ENCODE measurements at places on chromosomes 3 and 15.
A peak's percentile ranks its signal among the peaks of the same experiment; 100 is the strongest.

DNA sequence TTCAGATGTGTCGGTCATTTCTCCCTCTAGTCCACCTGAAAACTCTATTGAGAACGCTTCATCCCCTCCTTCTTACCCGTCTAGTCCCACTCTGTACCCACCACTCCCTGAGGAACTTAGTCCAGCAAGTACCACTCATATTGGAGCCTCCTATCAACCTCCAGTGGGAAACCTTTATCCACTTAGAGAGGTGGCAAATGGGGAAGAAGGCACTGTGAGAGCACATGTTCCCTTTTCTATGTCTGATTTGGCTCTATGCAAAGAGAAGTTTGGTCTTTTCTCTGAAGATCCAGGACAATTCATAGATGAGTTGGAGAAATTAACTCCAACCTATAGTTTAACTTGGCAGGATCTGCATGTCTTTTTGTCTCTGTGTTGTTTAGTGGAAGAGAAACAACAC is 17.0 kb upstream of the RPN1 start:
- DNase-seq, result no peak

- no peak for DNase-seq
Observed at GRCh38 chr3:55686426-55687254, 199.5 kb upstream of the WNT5A start.

DNA sequence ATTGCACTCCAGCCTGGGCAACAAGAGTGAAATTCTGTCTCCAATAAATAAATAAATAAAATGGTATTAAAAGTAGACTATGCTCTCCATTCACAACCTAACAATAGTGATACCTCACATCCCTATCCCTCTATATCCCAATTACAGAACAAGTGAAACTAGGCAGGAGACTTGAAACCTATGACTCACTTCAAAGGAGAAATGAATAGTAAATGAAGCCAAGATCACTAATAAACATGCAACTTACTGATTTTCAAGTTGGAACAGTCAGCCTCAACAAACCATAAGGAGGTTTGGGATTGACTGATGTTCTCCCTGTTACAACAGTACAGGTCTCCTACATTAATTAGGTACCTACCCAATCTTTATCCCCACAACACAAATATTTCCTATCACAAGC is 103.4 kb downstream of the GSK3B start:
- no peak for DNase-seq

GRCh38 chr15:31953478-31953877 is 76.8 kb upstream of the CHRNA7 start:
- no peak for DNase-seq

GRCh38 chr3:190983875-190984274 is 121.4 kb upstream of the GMNC start:
- no peak for DNase-seq

GRCh38 chr3:153210146-153210545 is 48.1 kb downstream of the RAP2B start:
- DNase-seq, result no peak

GRCh38 chr3:187808527-187808895 is 63.2 kb upstream of the BCL6 start:
- no peak for DNase-seq

DNA sequence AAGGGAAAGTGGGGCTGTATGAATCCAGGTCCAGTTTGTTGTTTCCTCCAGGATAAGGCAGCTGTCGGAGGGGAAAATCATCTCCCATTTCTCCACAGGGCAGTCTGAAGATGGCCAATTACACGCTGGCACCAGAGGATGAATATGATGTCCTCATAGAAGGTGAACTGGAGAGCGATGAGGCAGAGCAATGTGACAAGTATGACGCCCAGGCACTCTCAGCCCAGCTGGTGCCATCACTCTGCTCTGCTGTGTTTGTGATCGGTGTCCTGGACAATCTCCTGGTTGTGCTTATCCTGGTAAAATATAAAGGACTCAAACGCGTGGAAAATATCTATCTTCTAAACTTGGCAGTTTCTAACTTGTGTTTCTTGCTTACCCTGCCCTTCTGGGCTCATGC is 911 bp downstream of the CCRL2 start:
- no peak for DNase-seq

- DNase-seq, result no peak
Observed at GRCh38 chr15:42608752-42609488, 33.5 kb downstream of the STARD9 start.

- DNase-seq, result no peak
Observed at GRCh38 chr3:53486961-53487654, 7.3 kb upstream of the CACNA1D start.

- DNase-seq, result peak; percentile 44
Observed at GRCh38 chr3:169813757-169814517, 1.2 kb upstream of the LRRC34 start.

- DNase-seq, result no peak
Observed at GRCh38 chr3:112002096-112002971, 3.6 kb downstream of the TAGLN3 start.

DNA sequence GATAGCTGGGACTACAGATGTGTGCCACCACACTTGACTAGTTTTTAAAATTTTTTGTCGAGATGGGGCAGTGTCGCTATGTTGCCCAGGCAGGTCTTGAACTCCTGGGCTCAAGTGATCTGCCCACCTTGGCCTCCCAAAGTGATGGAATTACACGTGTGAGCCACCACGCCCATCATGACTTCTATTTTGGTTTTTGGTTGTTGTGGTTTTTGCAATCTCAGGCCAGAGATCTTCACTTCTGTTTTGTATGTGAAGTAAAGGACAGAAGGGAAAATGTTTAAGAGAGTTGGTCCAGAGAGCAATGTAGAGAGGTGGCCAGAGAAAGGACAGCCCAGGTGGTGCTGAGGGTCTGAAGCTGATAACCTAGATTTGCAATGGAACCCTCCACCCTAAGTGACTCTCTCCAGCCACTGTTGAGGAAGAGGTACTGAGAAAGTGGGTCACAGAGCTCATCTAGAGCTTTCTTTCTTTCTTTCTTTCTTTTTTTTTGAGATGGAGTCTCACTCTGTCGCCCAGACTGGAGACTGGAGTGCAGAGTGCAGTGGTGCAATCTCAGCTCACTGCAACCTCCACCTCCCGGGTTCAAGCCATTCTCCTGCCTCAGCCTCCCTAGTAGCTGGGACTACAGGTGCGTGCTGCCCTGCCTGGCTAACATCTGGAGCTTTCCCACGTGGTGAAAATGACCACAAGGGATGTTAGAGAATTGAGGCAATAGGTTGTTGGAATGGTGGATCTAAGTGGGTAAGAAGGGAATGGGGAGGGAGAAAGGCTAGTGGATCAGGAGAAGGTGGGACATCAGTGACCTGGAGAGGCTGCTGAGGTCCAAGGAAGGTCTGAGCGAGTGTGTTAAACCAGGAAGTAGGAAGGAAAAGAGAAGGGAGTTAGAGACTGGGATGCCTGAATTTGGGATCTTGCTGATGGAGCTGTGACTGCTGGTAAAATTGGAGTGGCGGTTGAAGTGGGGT is 22.4 kb upstream of the SEMA4B start:
- DNase-seq, result no peak

DNA sequence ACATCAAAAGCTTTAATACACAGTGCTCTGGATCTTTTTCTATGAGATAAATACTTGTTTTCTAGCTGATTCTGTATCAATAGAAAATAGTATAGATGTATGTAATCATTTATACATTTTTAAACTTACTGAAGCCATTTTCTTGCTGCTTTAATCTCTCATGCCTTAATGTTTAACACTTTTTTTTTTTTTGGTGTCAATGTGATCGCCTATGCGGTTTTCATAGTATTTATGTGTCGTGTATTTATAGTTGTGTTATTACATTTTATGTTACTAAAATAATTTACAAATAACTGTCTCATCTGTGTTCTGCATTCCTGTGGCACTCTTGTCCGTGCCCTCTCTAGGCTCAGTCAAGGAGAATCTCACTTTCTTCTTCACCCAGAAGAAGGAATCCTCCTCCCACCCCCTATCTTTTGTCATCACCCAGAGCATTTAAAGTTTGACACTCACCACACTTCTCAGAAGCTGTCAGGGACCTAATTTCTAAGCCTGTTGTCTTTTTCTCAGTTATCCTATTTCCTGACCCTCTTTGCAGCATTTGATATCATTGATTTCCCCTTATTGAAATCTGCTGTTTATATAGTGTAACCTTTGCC is 21.4 kb upstream of the GPR171 start:
- DNase-seq, result no peak

DNA sequence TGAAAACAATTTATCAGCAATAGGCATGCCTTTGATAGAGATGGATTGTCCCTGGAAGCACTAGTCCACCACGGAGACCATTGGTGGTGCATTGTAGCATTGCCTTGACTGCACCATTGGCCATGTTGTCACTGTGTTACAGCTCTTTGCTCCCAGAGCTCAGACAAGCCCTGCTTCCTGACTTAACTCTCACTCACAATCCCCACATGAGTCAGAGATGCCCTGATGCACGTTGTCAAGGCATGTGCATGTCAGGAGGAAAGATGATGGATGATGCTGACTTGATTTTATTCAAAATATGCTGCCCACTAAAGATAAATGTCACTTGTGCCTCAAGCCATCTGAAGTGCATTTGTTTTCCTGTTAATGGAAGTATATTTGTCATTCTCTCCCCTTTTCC is 266.1 kb downstream of the ARRDC4 start:
- DNase-seq, result no peak

- DNase-seq, result no peak
Observed at GRCh38 chr3:123026565-123027291, 835 bp downstream of the SEMA5B start.

- DNase-seq, result no peak
Observed at GRCh38 chr3:151923901-151924300, 50.5 kb downstream of the SUCNR1 start.

DNA sequence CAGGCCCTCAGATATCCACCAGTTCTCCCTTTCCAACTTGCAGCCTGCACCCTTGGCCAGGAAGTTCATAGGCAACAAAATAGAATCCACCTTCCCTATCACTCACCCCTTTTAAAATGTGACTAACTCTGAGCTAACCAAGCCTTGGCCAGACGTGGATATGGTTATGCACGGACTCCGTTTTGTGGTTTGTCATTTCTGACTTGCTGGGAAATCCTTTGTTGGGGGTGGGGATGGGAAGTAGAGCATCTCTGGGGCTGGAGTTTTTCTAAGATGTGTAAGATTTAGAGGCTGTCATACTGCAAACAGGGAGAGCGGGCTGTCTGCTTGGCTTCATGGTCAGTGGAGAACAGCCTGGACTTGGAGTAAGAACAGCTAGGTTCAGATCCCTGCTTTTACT is 62.6 kb downstream of the SMAD3 start:
- no peak for DNase-seq

- DNase-seq, result no peak
Observed at GRCh38 chr3:53350652-53351051, 3.3 kb upstream of the DCP1A start.

DNA sequence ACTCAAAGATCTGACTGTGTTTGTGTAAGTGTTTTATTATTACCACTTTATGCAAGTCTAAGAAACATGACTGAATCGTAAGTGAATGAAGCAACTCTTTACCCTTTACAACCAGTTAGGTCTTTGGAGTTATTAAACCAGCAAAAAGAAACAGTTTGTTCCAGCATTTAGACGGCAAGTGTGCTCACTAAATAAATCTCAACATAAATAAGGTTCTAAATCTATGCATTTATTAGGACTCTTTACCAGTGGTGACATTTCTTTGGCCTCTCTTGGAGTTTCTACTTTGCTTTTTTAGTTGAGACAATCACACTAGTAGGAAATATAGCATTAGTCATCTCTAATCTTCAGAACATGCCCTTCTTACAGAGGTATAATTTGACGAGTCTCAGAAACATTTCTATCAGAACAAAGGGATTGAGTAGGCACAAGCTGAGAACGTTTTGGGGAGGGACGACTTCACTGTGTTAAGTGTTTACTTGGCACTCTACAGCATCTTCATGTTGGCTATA is 739.9 kb upstream of the NR2F2 start:
- no peak for DNase-seq

DNA sequence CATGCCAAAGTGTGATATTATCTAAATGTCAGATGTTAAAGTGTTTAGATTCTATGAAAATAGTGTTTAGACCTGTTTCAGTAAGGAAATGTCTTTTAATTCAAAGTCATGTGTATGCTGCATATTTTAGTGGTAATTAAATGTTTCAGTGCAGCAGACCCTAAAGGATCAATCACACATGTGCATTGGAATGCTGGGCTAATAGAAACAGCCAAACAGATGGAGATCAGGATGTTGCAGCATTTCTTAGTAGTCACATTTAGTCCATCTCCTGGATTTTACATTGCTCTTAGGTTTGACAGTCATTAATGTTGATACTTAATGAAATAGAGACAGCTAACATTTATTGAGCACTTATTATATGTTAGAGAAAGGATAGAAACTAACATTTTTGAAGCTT is 18.5 kb downstream of the SPRED1 start:
- DNase-seq, result no peak

GRCh38 chr3:46422617-46423016 is 15.6 kb downstream of the CCRL2 start:
- DNase-seq, result no peak

- DNase-seq, result no peak
Observed at GRCh38 chr15:99455789-99456160, 110.0 kb upstream of the MEF2A start.

DNA sequence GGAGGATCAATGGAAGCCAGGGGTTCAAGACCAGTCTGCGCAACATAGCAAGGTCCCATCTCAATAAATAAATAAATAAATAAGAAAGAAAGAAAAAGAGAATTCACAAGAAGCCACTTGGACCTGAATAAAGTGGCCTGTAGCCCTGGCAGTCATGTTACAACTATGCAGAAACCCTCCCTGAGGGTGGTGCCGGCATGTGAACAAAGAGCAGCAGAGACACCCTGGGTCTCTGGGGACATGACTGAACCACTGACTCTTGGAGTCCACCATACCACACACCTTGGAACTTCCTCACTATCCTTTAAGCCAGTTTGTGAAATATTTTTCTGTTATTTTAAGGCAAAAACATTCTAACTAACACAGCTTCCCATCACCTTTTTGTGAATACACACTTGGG is 93.0 kb downstream of the MEIS2 start:
- no peak for DNase-seq

- no peak for DNase-seq
Observed at GRCh38 chr3:101043687-101044078, 50.5 kb upstream of the ABI3BP start.

DNA sequence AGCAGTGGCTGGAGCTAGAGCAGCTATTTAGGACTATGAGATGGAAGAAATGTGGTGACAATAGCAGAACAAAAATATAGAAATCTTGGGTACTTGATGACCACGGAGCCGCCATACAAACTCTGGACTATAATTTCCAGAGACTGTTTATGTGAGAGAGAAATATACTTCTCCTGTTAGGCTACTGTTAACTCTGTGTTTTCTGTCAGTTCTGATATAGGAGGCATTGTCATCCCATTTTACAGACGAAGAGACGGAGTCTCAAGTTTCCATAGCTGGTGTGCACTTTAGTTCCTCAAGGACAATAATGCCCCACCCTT is 22.8 kb upstream of the RFTN1 start:
- no peak for DNase-seq

- DNase-seq, result no peak
Observed at GRCh38 chr15:74347757-74348250, 19.6 kb downstream of the CYP11A1 start.

DNA sequence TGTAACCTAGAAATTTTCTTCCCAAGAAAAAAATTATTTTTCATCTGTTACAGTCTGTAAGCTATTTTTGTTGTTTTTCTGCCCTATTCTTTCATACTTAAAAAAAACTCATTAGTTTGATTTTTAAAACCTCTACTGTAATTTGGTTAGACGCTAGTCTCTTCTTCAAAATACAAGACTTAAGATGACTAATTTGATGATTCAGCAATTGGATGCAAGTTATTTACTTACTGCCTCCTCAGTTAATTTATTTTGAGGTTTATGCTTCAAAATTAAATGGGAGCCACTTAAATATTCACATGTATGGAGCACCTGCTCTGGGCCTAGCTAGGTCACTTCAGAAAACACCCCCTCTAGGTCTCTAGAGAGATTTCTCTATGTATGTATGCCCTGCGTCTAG is 132.4 kb downstream of the IQCH start:
- DNase-seq, result no peak

Data from stimulated activated CD4-positive, alpha-beta T cell treated with anti-CD3 and anti-CD28 coated beads, Interleukin-1b, Interleukin-23, amount 100 ng/mL, for 1 hour (primary cell).